ENCODE measurements at places on chromosomes 5 and 9. TPM values are rescaled to one million over a fixed set of nuclear protein-coding genes. Genes with fewer than 3 reads are reported as not detected.

- no peak for DNase-seq
These were observed 10.1 kb downstream of the ACOT12 start for GRCh38 chr5:81383867-81384266.

GRCh38 chr9:89375191-89375760 is 57.0 kb downstream of the SECISBP2 start:
- peak; percentile 83 for DNase-seq

- no peak for DNase-seq
These were observed 446.4 kb downstream of the KIF4B start for GRCh38 chr5:155459889-155460500.

DNA sequence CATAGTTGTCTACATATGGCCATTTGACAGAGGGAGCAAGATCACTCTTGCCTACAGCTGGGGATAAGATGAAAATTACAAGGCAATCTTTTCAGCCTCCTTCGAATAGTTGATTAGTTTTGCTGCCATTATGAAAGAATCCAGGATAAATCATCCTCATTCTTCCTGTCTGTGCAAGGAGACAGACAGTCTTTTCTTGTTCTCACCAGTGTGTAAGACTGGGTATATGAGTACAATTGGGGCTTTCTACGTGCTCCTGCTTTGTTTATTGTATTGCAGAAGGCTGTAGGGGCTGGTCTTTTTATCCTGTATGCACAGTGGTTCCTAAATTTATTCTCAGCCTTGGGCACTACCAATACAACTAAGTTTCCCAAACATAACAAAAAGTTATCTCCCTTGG is 76.8 kb downstream of the SPEF2 start:
- DNase-seq = no peak

- no peak for DNase-seq
These were observed 85.8 kb upstream of the IL6ST start for GRCh38 chr5:56080375-56081052.

LRRC19 gene
- not detected for total RNA-seq

NRG2 gene
- 1.4 TPM for total RNA-seq

DNA sequence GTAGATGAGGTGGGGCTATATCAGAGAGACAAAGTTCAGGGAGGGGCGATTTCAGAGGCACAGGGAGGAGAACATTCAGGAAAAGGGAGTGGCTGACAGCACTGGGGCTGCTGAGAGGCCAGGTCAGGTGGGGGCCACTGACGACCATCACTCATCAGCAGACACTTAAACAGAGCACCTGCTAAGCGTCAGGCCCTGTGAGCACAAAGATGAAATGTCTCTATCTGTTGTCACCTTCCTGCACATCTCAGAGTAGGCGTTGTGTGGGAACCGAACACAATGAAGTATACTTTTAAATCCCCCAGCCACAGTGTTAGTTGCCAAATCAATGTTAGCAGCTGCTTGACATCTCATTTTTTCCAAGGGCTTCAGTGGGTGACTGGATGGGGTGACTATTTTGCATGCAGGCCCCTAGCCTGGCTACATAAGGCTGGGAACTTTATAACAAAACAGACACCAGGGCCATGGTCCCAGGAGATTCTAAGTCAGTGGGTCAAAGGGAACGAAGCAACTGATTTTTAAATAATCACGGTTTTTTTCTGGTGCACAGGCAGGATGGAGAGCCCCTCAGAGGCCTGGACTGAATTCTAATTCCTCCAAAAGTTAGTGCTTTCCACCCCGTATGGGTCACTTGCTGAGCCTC is 31.1 kb upstream of the ANKRD18A start:
- no peak for DNase-seq

ZNG1E gene
- total RNA-seq = 92.4 TPM

DNA sequence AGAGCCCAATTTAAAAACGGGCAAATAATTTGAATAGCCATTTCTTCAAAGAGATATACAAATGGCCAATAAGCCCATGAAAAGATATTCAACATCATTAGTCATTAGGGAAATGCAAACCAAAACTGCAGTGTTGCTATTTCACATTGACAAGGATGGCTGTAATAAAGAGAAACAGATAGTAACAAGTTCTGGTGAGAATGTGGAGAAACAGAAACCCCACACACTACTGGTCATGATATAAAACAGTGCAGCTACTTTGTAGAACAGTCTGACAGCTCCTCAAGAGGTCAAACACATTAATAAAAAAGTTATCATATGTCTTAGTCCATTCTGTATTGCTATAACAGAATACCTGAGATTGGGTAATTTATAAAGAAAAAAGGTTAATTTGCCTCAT is 237.0 kb upstream of the GRAMD2B start:
- DNase-seq = no peak

ALDH1A1 gene
- 291 TPM for total RNA-seq

MLANA gene
- total RNA-seq = not detected

GRCh38 chr5:31702712-31703111 is 63.8 kb downstream of the PDZD2 start:
- DNase-seq = no peak

- DNase-seq = no peak
These were observed 234.4 kb downstream of the ARHGAP26 start for GRCh38 chr5:143004361-143005145.

DNA sequence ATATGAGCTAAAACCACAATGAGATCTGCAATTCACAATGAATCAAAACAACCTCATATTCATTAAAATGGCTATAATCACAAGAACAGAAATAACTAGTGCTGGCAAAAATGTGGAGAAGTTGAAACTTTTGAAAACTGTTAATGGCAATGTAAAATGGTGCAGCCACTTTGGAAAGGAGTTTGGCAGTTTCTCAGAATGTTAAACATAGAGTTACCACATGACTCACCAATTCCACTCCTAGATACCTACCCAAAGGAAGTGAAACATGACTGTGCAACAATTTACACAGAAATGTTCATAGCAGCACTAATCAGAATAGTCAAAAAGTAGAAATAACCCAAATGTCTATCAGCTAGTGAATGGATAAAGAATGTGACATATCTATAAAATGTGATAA is 862.2 kb downstream of the DTWD2 start:
- no peak for DNase-seq

DNA sequence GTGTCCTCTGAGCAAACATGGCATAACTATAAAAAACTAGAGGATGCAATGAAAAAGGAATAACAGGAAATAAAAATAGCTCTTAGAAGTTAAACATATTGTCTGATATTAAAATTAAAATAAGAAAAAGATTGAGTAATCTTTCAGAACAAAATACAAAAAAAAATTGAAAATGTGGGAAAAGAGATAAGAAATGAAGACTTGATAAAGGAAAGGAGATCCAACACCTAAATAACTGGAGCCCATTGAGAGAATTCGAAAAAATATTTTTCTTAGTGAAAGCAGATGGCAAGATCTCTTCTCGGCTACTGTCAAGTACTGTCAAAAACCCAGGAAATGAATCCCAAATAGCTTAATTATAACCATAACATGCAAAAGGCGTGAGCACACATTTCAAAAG is 24.9 kb downstream of the LIFR start:
- DNase-seq = no peak

GRCh38 chr5:157108976-157109375 is at the start of gene HAVCR2:
HAVCR2 (minus strand) TSS chr5:157109044; CDS start chr5:157108983, 61 bp downstream.
- DNase-seq = no peak

DNA sequence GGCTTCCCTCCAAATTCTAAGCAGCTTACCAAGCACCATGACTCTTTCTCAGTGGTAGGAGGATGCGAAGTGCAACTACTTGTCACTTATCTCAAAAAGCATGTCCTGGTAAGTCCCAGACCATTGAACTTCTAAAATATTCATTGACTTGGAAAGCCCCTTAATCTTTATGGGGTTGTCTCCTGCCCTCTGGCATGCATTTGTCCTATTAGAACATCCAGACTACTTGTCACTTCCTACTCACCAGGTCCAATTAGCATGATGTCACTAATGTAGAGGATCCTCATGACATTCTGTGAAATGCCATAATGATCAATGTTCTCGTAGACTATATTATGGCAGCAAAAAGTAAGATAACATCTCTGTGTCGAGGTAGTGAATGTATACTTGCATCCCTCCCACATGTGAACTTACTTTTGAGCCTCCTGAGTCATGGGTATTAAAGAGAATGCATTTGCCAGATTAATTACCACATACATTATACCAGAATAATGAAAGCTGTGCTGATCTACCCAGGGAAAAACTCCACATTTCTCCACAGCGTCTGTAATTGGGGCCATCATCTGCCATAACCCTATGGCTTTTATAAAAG is 63.5 kb upstream of the RAD23B start:
- no peak for DNase-seq

DNA sequence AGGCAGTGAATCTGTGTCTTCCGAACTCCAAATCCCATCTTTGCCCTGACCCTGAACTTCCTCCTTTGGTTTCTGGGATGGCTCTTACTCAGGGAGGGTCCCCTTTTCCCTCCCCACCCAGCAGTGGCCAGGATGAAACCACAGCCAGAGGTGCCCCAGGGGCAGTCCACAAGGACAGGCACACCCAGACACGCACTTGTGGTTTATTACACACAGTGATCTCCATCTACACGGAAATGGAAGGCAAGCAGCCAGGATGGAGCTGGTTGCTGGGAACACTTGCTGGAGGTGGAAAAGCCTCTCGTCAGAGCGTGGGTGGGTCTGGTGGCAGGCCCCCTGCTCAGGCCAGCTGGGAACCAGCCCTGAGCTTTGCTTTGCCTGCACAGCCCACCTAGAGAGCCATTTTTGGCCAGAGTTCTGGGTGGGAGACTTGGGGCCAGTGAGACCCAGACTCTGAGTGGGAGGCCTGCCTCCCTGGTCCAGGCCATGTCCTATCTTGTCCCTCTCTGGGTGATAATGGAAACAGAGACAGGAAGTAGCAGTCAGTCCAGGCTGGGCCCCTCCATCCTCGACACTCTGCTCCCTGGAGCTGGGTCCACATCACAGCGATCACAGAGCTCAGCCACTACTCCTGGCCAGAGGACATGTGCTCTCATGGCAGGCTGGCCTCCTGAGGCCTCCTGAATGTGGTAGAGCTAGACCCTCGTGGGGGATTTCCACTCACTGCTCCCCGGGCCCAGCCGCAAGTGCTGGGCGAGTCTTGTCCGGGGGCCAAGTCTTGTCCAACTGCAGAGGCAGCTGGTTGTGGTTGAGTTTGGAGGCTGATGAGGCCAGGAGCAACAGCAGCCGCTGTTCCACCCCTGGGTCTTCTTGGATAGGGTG is 5.1 kb upstream of the PHYKPL start:
- DNase-seq = no peak

ACER2 gene
- 8.3 TPM for total RNA-seq

GRCh38 chr9:132031467-132032237 is 48.0 kb downstream of the MED27 start:
- DNase-seq = no peak

TMEM252 gene
- total RNA-seq = not detected

ABO gene
- 26.9 TPM for total RNA-seq

RALGDS gene
- total RNA-seq = 41.9 TPM

DNA sequence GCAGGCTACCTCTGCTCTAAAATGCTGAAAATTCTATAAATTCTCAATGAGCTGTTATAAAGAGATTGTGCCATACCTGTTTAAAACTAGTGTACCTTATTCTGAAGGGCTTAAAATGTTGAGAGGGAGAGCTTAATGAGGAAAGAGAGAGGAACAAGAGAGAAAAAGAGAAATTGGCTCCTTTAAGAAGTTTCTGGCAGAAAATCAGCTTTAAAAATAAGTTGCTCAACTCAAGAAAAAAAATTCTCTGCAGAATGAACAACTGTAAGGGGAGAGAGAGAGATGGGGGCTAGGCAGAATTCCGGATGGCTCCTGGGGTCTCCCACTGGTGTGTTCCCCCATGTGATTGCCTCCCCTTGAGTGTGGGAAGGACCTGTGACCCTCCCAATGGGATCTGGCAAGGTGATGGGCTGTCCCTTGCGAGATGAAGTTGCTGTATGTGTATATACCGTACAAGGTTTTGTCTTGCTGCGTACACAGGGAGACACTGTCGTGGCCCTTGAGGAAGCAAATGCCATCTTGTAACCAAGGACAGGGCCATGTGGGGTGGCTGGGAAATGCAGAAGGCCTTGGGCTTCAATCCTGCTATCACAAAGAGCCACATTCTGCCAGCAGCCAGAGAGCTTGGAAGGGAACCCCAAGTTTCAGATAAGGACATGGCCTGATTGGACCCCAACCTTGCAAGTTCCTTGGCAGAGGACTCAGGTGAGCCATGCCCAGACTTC is 64.3 kb upstream of the S1PR3 start:
- DNase-seq = no peak

DNA sequence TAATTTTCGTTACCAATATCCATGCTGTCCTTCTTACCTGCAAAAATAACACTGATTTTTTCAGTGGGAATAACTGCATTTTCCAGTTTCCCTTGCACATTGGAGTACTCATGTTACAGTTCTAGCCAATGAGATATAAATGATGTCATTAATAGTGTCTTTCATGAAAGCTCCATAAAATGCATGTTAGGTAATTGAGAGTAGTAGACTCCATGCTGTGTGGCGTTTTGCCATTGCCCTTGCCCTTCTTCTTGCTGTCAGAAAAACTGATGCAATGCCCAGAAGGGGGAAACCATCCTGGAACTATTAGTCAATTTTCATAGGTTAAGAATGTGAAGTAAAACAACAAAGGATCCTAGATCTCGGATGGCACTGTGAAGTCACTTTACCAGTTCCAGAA is 1765.3 kb downstream of the EFNA5 start:
- DNase-seq = no peak

DNA sequence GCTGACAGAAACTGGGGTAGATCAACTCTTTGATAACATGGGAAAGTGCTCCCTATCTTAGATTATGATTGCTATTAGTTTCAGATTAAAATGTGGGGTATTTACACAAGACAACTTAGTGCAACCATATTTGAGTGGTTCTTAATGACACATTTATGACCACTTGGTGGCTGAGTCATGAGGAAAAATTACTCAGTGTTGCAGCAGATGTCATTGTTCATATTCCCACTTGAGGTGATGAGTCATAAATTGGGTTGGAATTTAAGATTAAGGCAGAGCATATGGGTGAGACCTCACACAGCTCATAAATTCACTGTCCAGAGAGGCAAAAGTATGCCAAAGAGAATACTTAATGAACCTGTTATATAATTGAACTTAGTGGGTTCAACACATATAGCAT is 408.3 kb downstream of the DMRT2 start:
- DNase-seq = no peak

TMC1 gene
- total RNA-seq = 0.11 TPM

GRCh38 chr5:1468247-1468612 is 23.0 kb upstream of the SLC6A3 start:
- DNase-seq = peak; percentile 48

DNA sequence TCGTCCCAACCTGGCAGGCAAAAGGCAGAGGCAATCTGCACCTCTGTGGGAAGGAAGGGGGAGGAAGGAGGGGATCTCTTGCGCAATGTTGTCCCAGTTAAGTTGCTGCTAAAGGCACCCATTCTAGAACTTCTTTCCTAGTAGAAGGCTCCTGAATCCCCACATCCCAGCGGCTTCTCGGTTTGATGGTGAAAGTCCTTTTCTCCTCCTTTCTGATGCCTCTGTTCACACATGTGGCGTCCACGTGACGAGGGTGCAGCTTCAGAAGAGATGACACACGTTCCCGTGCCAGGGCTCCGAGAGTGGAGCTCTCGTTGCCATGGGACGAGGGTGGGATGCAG is 96.9 kb upstream of the FCN2 start:
- DNase-seq = no peak

Data from thyroid gland (tissue), 4 donors.